ENCODE measurements at places on chromosomes 2 and 18. TPM values are rescaled to one million over a fixed set of nuclear protein-coding genes. Genes with fewer than 3 reads are reported as not detected.

Gene COL4A3
- total RNA-seq, result 16.2 TPM

Gene PROM2
- total RNA-seq, result 0.19 TPM

Gene RNF138
- total RNA-seq, result 16.5 TPM

Gene ATP8B1
- total RNA-seq, result 210 TPM

Gene GCC2
- total RNA-seq, result 15.2 TPM

Gene IGFBP5
- 270 TPM for total RNA-seq

Gene LIMS4
- total RNA-seq, result 12.4 TPM

Gene DNER
- 0.37 TPM for total RNA-seq

Gene DSG1
- total RNA-seq, result not detected

All from aortic smooth muscle cell (primary cell).